ENCODE measurements at places on chromosomes 3 and 15.

DNA sequence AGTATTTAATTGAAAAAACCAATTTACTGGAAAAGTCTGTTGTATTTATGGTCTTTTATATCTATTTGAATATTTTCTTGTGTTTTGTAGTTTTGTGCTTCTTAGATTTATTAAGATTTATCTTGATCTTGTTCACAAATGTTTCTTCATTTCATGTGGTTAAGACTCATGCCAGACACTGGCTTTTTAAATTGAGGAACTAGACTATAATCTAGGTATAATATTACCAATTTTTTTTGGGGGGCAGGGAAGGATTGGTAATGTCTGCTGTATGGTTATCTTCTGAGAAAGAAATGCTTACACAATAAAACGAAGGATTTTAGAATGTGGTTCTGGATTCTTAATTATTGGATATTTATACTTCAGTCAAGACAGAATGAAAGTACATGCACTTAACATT lies 24.9 kb downstream of the AP4E1 start:
- no peak for DNase-seq

DNA sequence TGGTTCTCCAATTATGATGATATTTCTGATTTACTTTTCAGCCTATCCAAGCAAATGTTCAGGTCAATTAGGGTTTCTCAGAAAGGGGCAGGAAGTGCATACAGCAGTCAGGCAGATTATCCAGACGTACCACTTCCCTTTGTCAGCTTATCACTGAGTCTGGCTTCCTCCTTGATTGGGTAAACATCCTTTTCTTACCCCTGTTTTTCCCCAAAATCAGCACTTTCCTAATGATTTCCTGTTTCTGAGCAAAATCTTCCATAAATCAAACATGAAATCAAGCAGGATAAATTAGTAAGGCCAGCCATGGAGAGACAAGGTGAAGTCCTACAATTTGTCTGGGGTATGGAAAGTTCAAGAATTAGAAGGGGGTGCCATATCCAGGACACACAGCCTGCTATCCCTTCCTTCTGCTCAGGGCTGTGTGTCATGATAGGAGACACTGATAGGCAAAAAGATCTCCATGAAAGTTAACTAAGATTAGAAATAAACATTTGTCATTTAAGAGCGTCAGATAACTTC lies 29.0 kb downstream of the ADIPOQ start:
- no peak for DNase-seq

- DNase-seq: no peak
Measured at GRCh38 chr3:29410220-29410619, 129.3 kb downstream of the RBMS3 start.

DNA sequence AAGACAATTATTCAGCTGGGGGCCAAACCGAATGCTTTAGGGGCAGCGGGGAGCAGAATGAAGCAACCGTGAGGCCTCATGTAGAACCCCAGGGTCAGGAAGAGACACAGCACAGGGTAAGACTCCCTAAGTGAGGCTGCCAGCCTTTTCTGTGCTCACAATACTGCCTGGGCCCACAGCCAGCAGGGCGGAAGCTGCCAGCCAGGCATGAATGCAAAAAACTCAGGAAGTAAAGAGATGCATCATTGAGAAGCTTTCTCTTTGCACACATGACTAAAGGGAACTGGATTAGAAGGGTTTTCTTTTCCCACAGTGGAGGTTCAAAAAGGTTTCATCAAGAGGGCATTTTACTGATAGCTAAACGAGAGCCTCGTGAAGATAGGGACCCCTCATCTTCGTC lies 33.3 kb downstream of the CA12 start:
- peak; percentile 12 for DNase-seq

DNA sequence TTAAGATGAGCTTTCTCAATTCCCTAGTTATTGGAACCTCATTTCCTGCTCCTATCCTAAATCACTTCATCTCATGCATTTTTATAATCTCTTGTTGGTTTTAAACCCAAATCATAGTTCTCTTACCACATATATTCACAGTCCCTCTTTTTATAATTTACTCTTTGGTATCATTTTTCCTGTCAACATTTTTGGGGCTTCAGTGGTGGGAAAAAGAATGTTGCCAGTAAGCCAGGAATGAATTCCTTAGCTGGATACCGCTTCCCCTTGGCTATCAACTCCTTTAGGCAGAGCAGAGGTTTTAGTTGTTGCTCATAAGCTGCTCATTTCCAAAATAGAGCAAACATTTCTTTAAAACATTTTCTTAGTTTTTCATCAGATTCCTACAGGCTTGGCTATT lies 112.3 kb downstream of the GALK2 start:
- DNase-seq: no peak

DNA sequence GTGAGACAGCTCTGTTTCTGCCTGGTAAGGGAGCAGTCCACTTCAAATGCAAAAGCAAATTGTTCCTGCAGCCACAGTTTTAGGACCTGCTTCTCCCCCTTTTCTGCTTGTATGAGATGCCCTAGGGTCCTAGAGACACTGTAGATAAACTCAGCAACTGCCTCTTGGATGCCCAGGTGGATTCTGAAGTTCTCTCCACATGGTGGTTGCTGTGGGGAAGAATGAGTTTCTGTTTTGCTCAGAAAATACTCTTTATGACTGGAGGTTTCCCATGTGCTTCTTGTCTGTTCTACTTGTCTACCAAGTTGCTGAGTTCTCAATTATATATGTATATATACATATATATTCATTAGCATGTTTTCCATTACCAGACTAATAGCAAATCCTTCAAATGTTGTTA lies 5.6 kb upstream of the ZNF80 start:
- no peak for DNase-seq

GRCh38 chr3:119731560-119732343 lies 28.9 kb downstream of the CFAP91 start:
- no peak for DNase-seq

GRCh38 chr3:136305879-136306278 lies 55.7 kb downstream of the PCCB start:
- DNase-seq: no peak

- no peak for DNase-seq
Measured at GRCh38 chr15:83209333-83209732, 1.7 kb upstream of the HDGFL3 start.

DNA sequence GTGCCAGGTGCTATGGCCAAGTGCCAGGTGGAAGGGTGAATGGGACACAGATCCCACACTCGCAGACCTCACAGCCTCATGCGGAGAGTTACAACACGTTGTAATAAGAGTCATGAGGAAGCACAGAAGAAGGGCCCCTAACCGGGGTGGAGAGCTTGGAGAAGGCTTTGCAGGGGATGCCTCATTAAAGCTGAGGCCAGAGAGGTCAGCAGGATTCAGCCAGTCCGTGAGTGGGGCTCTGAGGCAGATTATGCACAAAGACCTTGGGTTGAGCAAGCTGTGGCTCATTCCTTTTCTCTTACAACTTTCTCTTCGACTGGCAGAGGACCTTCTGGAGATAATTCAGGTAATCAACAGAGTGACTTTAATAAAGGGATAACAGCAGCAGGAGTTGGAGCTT lies 65.3 kb upstream of the SNRK start:
- no peak for DNase-seq

DNA sequence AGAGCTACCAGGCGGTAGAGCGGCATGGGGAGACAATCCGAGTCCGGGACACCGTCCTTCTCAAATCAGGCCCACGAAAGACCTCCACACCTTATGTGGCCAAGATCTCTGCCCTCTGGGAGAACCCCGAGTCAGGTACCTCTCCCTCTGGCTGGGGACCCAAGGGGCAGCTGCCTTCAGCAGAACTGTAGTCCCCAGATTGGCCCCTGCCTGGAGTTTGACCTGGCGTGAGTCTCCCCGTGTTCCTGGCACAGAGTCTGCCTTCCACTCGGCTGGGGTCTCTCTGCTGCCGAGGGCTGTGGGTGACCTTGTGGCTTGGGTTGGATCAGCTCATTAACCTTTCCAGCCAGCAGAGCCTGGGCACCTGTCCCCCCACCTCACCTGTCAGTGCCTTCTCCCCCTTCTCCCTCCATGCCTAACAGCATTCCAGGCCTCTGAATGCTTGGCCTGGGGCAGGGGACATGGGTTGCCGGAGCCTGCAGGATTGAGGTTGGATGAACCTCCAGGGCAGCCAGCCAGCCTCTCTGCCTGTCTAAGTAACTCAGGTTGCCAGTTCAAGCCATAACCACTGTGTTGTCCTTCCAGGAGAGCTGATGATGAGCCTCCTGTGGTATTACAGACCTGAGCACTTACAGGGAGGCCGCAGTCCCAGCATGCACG lies 6.8 kb upstream of the CHST14 start:
- no peak for DNase-seq

DNA sequence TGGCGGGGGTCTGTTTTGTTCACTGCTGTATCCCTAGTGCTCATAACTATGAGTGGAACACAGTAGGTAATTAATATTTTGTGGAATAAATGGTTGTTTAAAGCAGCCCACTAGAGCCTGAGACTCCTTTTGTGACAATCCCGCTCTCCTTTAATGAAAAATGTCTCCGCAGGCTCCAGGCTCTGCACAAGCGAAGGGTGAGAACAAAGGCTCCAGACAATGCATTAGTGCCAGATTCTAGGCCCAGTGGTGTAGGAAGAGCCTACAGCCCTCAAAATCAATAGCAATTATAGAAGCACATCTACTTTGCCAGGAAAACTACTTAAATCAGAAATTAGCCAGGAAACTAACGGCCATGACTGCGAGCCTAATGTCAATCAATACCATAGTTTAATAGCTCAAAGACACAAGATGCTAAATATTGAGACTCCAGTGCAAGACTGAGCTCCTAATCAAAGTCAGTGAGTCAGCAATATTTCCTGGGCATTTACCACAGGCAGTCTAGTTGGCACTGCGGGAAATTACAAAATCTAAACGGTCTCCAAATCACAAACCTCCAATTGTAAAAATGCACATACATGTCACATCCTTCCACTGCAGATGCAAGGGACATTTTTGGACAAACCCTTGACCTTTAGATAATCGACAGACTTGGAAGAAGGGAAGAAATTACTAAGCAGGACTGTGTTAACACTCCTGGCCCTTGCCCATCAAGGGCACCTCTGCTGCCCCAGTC lies 2.3 kb downstream of the ANXA2 start:
- DNase-seq: no peak

GRCh38 chr15:87792250-87793040 lies 464.1 kb downstream of the NTRK3 start:
- no peak for DNase-seq

- DNase-seq: no peak
Measured at GRCh38 chr3:170914690-170915089, 6.3 kb upstream of the EIF5A2 start.

DNA sequence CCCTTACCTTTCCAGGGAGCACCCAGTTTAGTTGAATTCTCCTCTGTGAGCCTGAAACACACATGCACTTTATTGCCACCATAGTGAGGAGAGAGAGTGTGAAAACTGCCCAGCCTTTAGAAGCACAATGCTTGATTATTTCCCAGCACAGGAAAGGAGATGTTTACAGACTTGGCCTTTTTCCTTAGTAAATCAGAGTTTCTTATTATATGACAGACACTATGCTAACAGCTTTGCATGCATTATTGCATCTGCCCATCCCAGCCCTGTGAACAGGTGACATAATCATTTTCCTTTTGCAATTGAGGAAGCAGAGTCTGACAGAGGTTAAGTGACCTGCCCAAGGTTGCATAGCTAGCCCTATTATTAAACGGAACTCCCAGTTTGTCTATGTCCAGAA lies 36.5 kb downstream of the CAPN3 start:
- no peak for DNase-seq

- DNase-seq: no peak
Measured at GRCh38 chr3:157428853-157429252, 7.8 kb upstream of the PTX3 start.

- DNase-seq: no peak
Measured at GRCh38 chr3:151062611-151063010, 22.9 kb upstream of the MED12L start.

DNA sequence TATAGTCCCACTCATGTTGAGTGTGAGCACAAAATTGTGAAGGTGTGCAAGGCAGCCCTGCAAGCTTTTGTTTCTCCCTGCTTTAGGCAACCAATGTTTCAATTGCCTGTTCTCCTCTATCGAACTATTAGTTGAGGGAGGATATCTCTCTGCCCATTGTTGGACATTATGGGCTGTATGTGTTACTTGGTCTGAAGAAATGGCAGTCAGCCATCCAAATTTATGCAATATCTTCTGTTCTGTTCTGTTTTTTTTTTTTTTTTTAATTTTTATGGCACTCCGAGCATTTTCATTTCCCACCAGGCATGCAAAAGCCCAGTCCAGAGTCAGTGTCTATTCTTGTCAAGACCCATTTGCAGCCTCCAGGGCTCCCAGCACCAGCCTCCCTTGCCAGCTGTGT lies 44.0 kb downstream of the ANAPC13 start:
- no peak for DNase-seq

DNA sequence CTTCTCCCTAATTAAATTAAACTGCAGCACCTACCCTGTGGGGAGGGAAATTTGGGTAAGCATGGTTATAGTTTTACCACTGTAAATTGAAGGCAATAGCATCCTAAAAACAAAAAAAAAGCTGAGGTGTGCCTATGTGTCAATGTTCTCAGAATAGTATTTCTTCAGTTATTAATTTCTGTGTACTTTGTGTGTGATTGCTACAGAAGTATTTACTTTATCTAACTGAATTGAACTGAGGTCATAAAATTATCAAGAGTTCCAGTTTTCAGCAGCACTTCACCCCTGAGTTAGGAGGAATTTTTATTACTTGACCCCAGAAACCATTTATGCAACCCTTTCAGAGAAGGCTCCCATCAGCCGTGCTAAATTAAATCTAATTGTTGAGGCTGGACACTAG lies 333.6 kb upstream of the ALCAM start:
- no peak for DNase-seq

- no peak for DNase-seq
Measured at GRCh38 chr15:75178938-75179745, 22.5 kb upstream of the C15orf39 start.

- DNase-seq: no peak
Measured at GRCh38 chr15:80608688-80609087, 86.4 kb upstream of the ABHD17C start.

DNA sequence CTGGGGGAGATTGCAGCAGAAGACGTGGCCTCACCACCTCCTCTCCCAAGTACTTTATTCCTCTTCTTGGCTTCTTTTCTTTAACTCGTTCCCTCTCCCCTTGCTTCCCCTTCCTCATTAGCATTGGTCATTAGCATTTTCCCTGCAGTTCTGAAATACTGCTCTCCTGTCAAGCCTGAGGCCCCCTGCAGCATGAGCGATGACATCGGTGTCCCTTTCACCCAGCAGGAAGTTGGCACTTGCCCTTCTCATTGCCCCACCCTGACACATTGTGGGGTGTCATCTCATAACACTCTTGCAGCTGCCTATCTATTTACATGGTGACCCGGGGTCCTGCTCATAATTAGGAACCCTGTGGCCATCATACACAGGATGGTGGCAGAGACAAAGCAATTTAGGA lies 167.1 kb downstream of the ARRDC4 start:
- no peak for DNase-seq

DNA sequence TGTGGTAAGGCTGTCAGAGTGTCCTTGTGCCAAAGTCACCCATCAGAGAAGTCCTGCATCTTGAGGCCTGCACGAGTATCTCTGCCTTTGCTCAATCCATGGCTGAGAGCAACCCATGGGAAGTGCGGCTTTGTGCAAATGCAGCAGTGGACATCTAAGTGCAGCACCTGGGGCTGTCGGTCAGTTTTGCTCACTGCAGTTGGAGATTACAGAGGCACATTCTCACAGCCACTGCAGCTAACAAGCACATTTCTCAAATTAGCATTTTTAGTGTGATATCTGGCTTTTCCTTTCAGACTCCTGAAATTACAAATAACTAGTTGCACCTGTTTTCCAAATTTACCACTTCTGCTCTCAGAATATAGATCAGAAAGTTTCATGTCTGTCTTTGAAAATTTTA lies 81.5 kb upstream of the DAZL start:
- DNase-seq: no peak

GRCh38 chr3:124773351-124774326 lies 43.4 kb downstream of the UMPS start:
- no peak for DNase-seq

- DNase-seq: no peak
Measured at GRCh38 chr15:70087708-70088352, 9.9 kb downstream of the TLE3 start.

Measured in NCI-H460 (cell line).